ENCODE measurements at places on chromosomes 3 and 15.

DNA sequence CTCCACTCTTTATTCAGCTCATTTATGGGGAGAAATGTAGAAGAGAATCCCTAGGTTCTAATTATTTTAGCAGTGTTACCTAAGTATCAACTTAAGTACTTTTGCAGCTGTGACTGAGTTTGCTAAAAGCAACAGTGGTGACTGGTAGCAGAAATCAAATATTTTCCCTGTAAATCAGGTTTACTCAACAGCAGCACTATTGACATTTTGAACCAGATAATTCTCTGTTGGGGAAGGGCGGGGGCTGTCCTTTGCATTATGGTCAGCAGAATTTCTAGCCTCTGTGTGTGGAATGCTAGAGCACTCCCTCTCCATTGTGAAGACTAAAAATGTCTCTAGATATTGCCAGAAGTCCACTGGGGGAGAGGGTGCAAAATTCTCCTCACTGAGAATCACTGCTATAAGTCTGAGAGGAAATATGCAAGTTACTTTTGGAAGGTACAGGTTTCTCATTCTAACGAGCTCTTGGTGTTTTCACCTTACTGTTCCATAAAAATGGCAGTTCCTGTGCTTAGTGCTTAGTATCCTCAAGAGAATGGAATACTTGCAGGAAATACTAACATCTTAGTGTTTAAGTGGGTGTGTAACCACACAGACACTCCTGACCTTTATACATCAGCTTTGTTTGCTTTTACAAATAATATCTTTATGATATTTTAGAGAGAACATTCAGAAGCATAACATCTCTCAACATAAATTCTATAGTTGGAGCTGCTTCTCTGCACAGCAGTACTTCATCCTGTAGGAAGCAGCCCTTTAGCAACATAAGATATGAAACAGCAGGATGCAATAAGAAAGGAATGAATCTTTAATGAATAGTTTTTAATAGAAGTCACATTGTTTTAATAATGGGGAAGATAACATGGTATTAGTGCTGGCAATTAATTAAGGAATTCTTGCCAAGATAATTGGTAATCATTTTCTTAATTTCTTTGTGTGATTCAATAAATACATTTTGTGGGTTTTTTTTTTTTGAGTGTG is 246.5 kb upstream of the GOLIM4 start:
- no peak for DNase-seq

DNA sequence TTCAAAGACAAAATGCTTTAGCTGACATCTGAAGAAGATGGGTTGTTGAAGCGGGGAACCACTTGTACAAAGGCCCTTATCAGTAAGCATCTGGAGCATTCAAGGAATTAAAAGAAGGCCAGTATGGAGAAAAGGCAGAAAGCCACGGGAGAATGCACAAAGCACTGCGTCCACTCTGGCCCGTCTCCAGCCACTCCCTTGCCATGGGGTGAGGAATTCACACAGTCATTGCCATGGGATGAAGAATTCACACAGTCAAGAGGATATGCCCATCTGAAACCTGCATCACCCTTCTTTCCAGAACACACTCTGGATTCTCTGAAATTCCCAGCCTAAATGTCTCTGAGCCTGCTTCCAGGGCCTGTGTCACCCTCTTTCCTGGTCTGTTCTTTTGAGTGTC is 26.7 kb upstream of the STAG1 start:
- DNase-seq, result no peak

DNA sequence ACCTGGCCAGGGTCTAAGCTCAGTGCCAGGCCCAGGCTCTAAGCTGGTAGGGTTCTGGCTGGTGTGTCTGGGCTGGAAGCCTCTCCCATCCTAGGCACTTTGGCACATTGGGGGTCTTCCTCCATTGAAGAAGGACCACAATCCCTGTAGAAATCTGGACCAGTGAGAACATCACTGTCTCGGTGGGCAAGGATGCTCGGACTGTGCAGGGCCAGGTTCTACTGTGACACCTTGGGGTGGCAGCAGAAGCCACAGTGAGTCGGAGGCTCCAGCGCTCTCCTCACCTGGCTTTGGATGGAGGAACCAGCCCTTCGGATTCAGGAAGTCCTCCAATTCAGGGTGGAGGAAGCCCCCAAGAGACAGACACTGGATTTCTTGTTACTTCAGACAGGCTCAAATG is 17.5 kb upstream of the HCN4 start:
- no peak for DNase-seq

GRCh38 chr3:74173090-74173489 is 441.4 kb downstream of the CNTN3 start:
- no peak for DNase-seq

GRCh38 chr3:181892848-181893247 is 181.1 kb downstream of the SOX2 start:
- DNase-seq, result no peak

Measured in germinal center (tissue), 1 donor.